CD4-positive, alpha-beta T cell treated with Interleukin-15 for 1 hour (primary cell): ENCODE measurements at places on chromosomes 4 and X.

DNA sequence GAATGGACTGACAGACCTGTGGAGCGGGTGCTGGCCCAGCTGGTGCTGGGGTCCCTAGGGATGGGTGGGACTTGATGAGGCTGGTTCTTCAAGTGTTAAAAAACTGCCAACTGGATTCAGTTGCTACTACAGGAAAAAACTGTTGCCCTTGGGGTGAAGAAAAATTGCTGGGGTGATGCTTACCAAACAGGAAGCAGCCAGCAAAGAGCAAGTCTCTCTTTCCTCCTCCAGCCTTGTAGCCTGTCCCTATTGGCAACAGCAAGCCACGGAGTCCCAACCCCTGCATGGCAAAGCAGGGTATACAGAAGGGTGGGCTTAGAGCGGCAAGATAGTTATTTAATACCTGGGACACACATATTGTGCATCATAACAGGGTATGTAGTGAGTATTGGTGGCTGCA, 60.1 kb upstream of the ATP8A1 start:
- DNase-seq, result no peak

DNA sequence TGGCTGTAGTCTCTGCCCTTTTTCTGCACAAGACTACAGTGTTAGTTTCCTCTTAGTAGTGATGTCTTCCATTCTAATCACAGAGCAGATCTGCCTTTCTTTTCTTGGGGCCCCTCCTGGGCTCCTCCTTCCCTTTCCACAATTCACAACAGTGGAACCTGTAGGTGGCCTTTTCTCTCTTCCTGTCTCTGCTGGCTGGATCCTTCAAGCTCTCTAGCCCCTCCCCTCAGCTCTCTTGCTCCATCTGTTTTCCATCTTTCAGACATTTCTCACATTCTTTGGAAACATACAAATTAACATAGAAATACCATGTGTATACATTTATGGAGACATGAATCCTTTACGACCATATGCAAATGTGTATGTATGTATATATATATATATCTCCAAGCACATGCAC, 304 bp upstream of the SPIN2A start:
- no peak for DNase-seq

- DNase-seq, result no peak
Measured at GRCh38 chr4:95283320-95283719, 265.5 kb downstream of the UNC5C start.

DNA sequence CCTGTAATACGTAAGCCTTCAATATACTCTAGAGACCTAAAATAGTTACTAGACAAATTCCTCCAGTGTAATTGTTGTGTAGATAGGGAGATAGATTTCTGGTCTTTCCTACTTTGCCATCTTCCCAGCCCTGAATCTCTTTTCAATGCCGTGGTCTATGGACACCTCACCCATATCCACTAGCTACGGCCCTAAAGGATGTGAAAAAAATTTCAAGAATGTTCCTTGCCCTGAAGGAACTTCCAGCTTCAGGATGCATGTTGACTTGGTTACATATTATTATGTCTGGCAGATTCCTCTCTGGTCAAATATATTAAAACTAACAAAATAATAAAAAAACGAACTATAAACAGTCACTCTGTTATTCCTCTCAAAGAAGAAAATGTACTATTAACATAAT, 52.4 kb upstream of the TSPAN5 start:
- DNase-seq, result no peak

DNA sequence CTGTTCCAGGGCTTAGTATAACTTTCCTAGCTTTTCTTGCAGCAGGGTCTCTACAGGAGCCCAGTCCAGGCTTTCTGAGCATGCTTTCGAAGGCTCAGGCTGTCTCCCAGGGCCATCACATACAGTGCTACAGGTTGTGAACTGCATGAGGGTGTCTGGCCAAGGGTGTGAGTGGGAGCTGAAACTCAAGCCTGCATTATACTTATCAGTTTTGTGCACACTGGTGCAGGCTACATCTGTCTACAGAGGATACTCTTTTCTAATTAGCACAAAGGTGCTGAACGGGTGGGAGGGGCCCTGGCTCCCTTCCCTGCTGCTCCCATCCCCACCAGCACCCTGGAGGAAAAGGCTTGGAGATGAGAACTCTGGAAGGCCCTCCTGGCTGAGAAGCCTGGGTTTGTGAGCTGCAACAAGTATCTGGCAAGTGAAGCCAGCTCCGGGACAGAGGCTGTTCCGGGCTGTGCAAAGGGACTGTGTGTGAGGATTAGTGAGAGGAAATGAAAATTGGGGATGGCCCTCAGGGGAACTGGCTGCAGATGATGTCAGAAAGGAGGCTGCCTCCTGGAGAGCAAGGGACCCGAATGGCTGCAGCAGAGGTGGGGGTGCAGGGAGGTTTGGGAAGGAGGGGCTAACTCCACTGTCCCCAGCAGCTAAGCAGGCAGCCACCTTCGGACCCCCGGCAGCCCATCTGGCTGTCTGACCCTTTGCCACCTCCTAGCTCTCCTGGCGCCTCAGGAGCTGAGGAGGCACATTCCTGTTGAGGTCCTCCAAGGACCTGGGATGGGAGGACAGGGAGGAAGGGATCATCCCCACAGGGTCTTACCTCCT, 68.5 kb downstream of the EFNB1 start:
- DNase-seq, result no peak
